ENCODE measurements at places on chromosomes 13 and 19.

GRCh38 chr19:45911291-45911690 is 3.3 kb downstream of the NANOS2 start:
- DNase-seq: no peak

DNA sequence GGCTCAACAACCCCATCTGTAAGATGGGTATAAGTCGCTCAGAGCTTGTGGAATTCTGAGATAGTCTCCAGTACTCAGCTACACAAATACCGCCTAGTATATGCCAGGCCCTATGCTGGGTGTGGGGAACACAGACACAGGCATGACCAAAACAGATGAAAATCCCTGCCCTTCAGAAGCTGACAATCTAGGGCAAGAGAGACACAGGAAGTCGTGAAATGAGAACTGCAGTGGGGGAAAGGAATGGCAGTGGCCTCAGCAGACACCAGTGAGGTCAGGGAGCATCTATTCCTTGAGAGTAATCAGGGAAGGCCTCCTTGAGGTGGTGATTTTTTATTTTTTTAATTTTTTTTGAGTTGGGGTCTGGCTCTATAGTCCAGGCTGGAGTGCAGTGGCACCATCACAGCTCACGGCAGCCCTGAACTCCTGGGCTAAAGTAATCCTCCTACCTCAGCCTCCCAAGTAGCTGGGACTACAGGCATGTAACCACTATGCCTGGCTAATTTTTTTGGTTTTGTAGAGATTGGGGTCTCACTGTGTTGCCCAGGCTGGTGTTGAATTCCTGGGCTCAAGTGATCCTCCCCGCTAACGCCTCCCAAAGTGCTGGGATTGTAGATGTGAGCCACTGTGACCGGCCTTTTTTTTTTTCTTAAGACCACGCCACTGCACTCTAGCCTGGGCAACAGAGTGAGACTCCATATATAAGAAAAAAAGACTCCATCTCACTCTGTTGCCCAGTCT is 3.2 kb downstream of the TMIGD2 start:
- DNase-seq: no peak

DNA sequence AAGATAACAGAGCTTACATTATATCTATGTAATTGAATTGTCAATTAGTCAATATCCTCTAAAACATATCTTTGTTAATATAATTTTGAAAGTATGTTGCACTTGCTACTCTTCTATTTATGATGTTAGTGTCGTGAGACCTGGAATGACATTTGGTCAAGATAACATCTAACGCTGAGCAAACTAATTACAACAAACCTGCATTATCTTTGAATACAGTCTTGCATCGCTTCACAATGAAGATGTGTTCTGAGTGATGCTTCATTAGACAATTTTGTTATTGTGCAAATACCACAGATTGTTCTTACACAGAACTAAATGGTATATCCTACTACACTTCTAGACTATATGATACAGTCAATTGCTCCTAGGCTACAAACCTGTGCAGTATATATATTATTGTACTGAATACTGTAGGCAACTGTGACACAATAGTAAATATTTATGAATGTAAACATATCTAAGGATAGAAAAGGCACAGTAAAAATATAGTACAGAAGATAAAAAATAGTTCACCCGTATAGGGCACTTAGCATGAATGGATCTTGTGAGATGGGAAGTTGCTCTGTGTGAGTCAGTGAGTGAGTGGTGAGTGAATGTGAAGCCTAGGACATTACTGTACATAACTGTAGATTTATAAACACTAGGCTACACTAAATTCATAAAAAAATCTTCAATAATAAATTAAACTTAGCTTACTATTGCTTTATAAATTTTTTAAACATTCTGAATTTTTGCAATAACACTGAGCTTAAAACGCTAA is 1773.8 kb downstream of the PCDH9 start:
- no peak for DNase-seq

GRCh38 chr13:110200276-110200870 is 106.6 kb downstream of the COL4A1 start:
- no peak for DNase-seq

- DNase-seq: no peak
Observed at GRCh38 chr13:63408331-63409189, 1992.9 kb upstream of the PCDH20 start.

Measured in putamen (tissue), 1 donor.